ENCODE measurements at places on chromosomes 11 and 22.

DNA sequence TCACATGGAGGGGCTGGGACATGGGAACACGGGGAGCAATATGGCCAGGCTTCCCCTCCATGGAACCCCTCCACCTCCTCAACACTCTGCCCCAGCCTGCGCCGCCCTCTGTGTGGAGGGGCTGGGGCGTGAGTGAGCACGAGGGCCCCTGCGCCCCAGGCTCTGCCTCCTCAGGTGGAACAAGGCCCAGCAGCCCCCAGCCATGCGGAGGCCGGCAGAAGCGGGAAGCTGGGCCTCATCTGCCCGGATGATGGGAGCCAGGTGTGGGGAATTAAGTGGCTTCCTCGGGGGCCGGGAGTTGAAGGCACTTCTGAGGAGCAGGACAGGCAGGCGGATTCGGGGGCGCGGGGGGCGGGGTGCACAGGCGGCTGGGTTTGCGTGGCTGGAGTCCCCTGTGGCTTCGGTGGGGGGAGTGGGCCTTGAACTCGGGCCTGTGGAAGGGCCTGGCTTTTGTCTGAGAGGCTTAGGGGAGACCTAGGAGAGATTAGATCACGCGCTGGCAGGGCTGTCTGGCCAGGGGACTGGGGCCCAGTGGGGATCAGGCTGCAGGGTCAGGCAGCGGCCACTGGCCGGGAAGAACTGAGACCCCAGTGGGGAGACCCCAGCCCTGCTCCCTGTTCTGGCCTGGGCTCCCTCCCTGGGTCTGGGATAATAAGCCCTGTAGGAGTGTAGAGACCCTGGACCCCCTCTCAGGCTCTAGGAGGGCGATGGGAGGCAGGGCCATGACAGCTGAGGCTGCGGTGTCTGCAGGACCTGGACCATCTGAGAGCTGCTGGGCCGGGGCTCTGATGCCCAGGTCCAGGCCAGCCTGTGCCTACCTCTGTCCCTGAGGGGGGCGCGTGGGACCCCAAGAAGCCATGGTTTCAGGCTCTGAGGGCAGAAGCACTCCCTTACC lies 13.3 kb downstream of the PRR33 start:
- DNase-seq, result no peak

GRCh38 chr11:118791961-118792569 lies 1.1 kb upstream of the DDX6 start:
- DNase-seq, result no peak

DNA sequence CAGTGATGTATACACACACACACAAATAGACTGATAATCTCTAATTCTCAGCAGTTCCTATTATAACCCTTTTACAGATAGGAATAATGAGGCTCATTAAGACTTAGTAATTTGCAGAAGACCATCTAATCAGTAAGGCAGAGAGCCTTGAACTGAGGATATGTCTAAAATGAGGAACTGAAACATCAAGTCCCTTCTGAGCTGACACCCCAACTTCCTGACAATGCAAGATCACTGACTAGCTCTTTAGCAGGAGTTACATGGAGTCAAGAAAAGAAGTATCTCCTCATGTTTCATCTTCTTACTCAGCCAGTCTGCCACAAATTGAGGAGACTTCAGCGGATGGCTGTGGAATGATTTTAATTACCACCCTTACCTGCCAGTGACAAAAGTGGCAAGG lies 193.0 kb downstream of the MSANTD4 start:
- DNase-seq, result no peak

GRCh38 chr11:32310214-32310601 lies 125.1 kb downstream of the WT1 start:
- DNase-seq, result no peak

All from anterior cingulate cortex (tissue), 58 donors.